Stomach (tissue), 19 donors: ENCODE measurements at places on chromosomes 11 and 22. TPM values are rescaled to one million over a fixed set of nuclear protein-coding genes. Genes with fewer than 3 reads are reported as not detected.

DNA sequence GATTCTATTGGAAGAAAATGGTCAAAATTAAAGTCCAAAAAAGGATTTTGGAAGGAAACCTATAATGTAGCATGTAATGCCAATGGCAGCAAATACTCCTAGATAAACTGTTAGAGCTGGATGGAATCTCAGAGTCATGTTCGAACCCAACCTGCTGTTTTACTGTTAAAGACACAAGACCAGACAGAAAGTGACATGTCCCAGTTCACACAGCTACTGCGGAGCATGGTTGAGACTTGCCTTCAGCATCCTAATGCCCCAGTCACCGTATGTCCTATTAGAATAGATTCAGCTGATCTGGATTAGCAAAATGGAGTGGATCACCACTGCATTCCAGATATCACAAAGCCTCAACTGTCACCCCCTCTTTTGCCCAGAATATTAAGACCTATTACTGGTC lies 14.9 kb downstream of the PISD start:
- peak overlapping the region; percentile 14 for H3K27ac ChIP-seq
- H3K4me1 ChIP-seq, result peaks cover 27% of the 10 kb centered on the region
- no peak overlapping the region for H3K4me3 ChIP-seq
- no peaks in the 10 kb centered on the region for H3K27me3 ChIP-seq
- H3K36me3 ChIP-seq, result peaks cover 19% of the 10 kb centered on the region

- no peak overlapping the region for H3K27ac ChIP-seq
- no peaks in the 10 kb centered on the region for H3K36me3 ChIP-seq
- no peak overlapping the region for H3K4me3 ChIP-seq
- DNase-seq, result no peak
Measured at GRCh38 chr11:93843906-93844305, 6.5 kb downstream of the VSTM5 start.

GRCh38 chr11:86606836-86607481 lies 65.5 kb downstream of the ME3 start:
- no peaks in the 10 kb centered on the region for H3K36me3 ChIP-seq
- no peak overlapping the region for H3K4me3 ChIP-seq
- peak overlapping the region; percentile 39 for H3K27ac ChIP-seq

- no peak for DNase-seq
- no peaks in the 10 kb centered on the region for H3K27me3 ChIP-seq
Measured at GRCh38 chr11:126817096-126817495, 183.5 kb downstream of the KIRREL3 start.

The IGLL1 gene
- not detected for total RNA-seq

DNA sequence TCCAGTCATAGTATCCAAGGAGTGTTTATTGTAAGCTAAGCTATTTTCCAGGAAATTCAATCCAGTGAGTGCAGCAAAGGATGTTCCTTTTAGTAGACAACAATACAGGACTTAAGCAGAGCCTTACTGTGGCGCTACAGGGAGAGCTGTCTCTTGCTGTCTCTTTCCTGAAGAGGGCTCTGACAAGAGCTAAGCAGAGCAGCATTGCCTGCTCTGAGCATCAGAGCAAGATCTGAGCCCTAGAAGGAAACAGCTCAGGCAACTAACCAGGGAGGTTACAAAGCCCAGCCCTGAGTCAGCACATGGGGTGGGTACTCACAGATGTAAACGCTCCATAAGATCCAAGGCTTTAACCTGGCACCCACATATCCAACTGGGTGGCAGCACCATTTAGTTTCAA lies 8.0 kb downstream of the LAYN start:
- no peaks in the 10 kb centered on the region for H3K4me1 ChIP-seq
- H3K27ac ChIP-seq, result no peak overlapping the region
- peaks cover 13% of the 10 kb centered on the region for H3K36me3 ChIP-seq
- DNase-seq, result no peak

The METTL15 gene
- total RNA-seq, result 0.58 TPM

- no peaks in the 10 kb centered on the region for H3K36me3 ChIP-seq
- H3K4me1 ChIP-seq, result no peaks in the 10 kb centered on the region
- no peaks in the 10 kb centered on the region for H3K27me3 ChIP-seq
- H3K27ac ChIP-seq, result no peak overlapping the region
Measured at GRCh38 chr11:70547821-70548670, 149.7 kb downstream of the CTTN start.

The KCNQ1 gene
- 75.9 TPM for total RNA-seq

DNA sequence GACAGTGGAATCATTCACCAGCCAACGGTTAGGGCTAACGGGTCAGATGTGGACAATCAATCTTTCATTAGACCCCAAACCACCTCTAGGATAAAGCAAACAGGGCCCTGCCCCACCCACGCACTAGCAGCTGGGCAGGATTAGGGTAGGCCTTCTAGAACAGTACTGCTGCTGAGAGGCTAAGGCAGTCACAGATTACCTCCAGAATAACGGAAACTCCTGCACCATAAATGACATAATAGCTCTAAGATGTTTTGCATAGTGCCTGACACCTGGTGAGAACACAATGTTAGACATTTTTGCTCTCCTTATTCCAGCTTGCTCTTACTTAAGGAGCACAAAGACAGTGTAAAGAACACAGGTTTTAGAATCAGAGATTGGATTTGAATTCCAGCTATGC lies 1.8 kb downstream of the SYTL2 start:
- no peaks in the 10 kb centered on the region for H3K36me3 ChIP-seq
- peaks cover 67% of the 10 kb centered on the region for H3K4me1 ChIP-seq
- peak; percentile 34 for DNase-seq
- peak overlapping the region; percentile 55 for H3K4me3 ChIP-seq

The MYOD1 gene
- not detected for total RNA-seq

The TEX12 gene
- not detected for total RNA-seq

DNA sequence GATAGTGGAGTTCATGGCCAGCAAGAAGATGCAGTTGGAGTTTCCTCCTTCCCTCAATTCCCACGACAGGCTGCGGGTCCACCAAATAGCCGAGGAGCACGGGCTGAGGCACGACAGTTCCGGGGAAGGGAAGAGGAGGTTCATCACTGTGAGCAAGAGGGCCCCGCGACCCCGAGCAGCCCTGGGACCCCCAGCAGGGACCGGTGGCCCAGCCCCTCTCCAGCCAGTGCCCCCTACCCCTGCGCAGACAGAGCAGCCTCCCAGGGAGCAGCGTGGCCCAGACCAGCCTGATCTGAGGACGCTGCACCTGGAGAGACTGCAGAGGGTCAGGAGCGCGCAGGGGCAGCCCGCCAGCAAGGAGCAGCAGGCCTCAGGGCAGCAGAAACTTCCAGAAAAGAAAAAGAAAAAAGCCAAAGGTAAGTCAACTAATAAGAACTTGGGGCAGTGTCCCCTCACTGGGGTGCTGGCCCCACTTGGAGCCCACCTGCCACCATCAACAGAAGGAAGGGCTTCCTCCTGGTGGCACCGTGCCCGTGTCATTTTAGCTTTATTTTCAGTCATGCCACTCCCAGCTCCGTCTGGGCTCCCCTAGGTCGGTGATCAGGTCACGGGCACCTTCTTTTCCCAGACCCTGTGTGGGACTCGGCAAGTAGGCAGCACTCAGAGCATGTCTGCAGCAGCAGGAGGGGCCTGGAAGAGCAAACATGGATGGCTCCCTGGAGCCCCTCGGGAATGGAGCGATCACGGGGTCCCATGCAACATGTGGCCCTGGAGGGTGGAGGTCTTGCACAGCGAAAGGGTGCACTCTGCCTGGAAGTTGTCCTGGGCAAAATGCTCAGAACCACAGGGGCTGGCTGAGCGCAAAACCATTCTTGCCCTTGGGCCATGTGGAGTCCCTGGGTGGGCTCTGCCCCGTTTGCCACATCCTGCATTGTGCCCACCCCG lies 33.3 kb downstream of the IGHMBP2 start:
- H3K4me3 ChIP-seq, result no peak overlapping the region
- DNase-seq, result no peak
- H3K4me1 ChIP-seq, result peaks cover 11% of the 10 kb centered on the region
- peaks cover 54% of the 10 kb centered on the region for H3K36me3 ChIP-seq

DNA sequence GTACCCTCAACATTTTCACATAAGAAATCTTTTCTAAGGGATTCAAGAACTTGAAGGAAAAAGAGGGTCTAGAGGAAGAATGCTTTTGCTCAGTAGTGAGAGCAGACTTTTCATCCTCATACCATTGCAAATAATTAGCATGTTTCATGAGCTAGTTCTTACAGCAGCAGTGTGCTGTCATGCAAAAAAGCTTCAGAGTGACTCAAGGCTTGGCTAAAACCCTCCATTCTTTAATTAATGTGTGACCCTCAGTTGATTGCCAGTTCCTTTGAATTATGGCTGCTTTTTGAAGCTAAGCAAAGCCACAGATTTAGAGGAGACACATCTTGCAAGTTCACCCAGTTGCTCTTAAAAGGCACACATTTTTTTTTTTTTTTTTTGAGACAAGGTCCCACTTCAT lies 36.6 kb upstream of the PCF11 start:
- H3K27me3 ChIP-seq, result no peaks in the 10 kb centered on the region
- H3K36me3 ChIP-seq, result no peaks in the 10 kb centered on the region
- H3K27ac ChIP-seq, result no peak overlapping the region
- no peak for DNase-seq

DNA sequence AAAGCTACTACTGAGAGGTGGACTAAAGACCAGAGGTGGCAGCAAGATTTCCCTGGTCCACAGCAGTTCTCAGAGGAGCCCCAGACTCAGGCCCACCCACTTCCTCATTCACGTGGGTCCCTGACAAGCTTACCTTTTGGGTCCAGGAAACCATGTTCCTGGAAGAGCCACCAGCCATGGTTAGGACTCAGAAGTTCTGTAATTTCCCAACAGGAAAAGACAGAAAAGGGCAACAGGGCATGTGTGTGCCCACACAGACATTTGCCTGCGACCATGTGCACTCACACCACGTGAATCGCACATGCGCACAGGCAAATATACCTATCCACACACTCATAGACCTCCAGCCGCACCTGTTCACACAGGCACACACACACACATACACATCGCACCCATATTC lies 42.9 kb downstream of the LRRC32 start:
- no peak for DNase-seq
- peaks cover 27% of the 10 kb centered on the region for H3K4me1 ChIP-seq
- no peaks in the 10 kb centered on the region for H3K27me3 ChIP-seq
- H3K27ac ChIP-seq, result no peak overlapping the region
- no peaks in the 10 kb centered on the region for H3K36me3 ChIP-seq

GRCh38 chr11:128841461-128842072 lies 25.5 kb downstream of the KCNJ1 start:
- H3K36me3 ChIP-seq, result no peaks in the 10 kb centered on the region
- H3K4me1 ChIP-seq, result peaks cover 3% of the 10 kb centered on the region
- DNase-seq, result no peak
- no peak overlapping the region for H3K4me3 ChIP-seq

DNA sequence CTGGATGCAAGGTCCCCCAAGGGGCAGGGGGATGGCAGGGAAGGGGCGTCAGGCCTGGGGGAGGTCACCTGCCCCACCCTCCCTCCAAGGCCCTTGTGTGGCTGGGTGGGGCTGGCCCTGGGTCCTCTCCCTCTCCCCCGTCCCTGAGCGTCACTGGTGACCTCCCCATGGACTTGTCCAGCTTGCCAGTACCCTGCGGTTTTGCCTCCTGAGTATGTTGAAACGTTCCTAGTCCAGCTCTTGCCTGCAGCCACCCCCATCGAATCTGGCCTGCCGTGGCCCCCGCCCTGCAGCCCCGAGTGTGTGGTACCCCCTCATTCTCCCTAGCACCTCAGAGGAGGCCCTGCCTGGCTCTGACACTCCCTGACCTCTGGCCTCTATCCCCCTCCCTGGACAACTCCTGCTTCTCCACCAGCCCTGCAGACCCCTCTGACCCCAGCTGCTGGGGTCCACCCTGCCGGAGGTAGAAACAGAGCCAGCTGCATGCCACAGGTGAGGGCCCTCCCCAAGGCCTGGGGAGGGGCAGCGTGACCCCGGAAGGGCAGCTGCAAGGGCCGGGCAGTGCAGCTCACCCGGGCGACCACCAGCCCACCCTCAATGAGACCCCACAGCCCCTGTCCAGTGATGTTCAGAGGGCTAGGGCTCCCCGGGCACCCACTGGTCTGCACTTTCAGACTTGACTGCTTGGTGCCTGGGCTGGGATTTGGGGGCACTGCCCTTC lies 4.1 kb upstream of the MUC6 start:
- peaks cover 41% of the 10 kb centered on the region for H3K4me1 ChIP-seq
- peaks cover 74% of the 10 kb centered on the region for H3K27me3 ChIP-seq
- no peak overlapping the region for H3K27ac ChIP-seq
- H3K4me3 ChIP-seq, result no peak overlapping the region
- no peak for DNase-seq
